ENCODE measurements at places on chromosomes 16 and 17.
A peak's percentile ranks its signal among the peaks of the same experiment; 100 is the strongest.

- no peaks in the 10 kb centered on the region for H3K27me3 ChIP-seq
- no peak for DNase-seq
- H3K4me1 ChIP-seq = no peaks in the 10 kb centered on the region
Observed at GRCh38 chr17:55402374-55402773, 19.3 kb downstream of the MMD start.

GRCh38 chr16:1548727-1549126 lies 15.3 kb downstream of the TMEM204 start:
- DNase-seq = no peak
- H3K27ac ChIP-seq = peak overlapping the region; percentile 34
- no peaks in the 10 kb centered on the region for H3K27me3 ChIP-seq
- peaks cover 53% of the 10 kb centered on the region for H3K4me1 ChIP-seq

DNA sequence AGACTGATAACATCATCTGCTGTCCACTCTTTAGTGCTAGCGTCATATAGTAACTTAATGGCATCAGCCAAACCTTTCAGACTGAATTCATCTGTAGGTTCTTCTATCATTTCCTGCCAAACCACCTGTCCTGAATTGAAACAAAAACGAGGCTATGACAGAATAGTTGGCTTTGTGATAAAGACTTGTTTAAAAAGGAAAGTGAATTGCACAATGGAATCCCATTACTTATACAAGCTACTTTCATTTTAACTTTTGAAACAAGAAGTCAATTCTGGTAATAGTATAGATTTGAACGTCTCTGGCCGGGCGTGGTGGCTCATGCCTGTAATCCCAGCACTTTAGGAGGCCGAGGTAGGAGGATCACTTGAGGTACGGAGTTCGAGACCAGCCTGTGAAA lies 18.2 kb downstream of the LASP1NB start:
- H3K4me3 ChIP-seq = no peak overlapping the region
- H3K4me1 ChIP-seq = peaks cover 11% of the 10 kb centered on the region
- no peaks in the 10 kb centered on the region for H3K36me3 ChIP-seq
- peak; percentile 56 for DNase-seq

DNA sequence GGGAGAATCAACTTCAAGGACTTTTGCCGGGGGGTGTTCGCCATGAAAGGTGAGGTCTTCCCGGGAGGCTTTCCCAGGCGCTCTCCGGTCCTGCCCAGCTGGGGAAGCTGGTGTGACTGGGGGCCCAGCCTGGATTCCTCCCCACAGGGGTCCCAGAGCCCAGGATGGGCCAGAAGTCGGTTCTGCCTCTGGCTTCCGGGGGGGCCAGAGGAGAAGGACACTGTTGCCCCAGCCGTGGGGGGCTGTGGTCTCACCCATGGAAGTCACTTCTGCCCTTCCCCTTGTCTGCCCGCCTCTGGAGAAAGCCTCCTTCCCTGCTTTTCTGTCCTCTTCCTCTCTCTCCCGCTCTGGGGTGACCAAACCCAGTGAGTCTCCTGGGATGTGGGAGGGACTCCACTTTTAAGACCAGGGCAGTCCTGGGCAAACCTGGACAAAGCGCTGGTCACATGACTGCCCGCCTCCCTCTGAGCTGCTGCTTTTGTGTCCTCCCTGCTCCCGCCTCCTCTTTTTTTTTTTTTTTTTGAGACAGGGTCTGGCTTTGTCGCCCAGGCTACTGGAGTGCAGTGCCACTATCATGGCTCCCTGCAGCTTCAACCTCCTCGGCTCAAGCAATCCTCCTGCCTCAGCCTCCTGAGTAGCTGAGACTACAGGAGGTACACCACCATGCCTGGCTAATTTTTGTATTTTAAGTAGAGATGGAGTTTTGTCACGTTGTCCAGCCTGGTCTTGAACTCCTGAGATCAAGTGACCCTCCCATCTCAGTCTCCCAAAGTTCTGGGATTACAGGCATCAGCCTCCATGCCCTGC lies 40.6 kb downstream of the RAB11FIP4 start:
- H3K36me3 ChIP-seq = no peaks in the 10 kb centered on the region
- peaks cover 13% of the 10 kb centered on the region for H3K4me1 ChIP-seq
- DNase-seq = no peak
- no peak overlapping the region for H3K27ac ChIP-seq
- H3K27me3 ChIP-seq = peaks cover 4% of the 10 kb centered on the region

DNA sequence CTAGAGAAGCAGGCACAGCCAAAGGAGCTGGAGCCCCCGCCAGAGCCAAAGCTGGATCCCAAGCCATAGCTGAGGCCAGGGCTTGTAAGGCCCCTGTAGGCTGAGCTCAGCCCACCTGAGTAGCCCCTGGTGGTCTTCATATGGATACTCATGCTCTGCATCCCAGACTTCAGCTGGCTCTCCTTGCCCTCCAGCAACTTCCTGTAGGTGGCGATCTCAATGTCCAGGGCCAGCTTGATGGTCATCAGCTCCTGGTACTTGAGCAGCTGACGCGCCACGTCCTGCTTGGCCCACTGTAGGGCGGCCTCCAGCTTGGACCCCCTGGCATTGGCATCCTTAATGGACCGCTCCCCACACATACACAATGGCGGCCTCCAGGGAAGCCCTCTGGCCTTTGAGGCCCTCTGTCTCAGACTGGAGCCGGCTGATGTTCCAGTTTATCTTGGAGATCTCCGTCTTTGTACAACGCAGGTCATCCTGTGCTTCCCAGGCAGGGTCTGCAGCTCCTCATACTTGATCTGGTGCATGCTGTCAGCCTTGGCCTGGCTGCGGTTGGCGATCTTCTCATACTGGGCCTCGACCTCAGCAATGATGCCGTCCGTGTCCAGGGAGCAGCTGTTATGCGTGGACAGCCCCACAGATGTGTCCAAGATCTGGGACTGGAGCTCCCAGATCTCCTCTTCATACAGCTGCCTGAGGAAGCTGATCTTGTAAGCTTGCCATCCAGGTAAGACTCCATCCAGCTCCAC lies 28.9 kb downstream of the IKZF3 start:
- no peak overlapping the region for H3K4me3 ChIP-seq
- peaks cover 24% of the 10 kb centered on the region for H3K4me1 ChIP-seq
- DNase-seq = no peak
- no peak overlapping the region for H3K27ac ChIP-seq
- H3K27me3 ChIP-seq = no peaks in the 10 kb centered on the region
- peaks cover 51% of the 10 kb centered on the region for H3K36me3 ChIP-seq

DNA sequence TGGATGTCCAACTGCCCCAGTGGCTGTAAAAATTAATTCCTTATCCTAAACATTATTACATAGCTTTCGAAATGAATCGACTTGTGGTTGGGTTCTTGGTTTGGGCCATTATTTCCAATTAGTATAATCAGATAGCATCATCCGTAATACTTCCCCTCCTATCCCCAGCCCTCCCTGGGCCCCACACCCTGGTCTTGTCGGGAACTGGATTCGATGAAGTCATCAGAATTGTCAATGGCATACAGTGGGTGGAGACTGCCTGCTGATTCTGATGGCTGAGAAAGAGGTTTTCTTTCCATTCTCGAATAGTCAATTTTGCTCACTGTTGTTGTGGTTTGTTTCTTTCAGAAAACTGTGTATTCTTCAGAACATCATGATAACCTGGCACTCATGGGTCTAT lies 395.1 kb downstream of the SEC14L1 start:
- H3K27me3 ChIP-seq = no peaks in the 10 kb centered on the region
- peaks cover 4% of the 10 kb centered on the region for H3K4me1 ChIP-seq
- H3K4me3 ChIP-seq = no peak overlapping the region
- peaks cover 3% of the 10 kb centered on the region for H3K36me3 ChIP-seq

DNA sequence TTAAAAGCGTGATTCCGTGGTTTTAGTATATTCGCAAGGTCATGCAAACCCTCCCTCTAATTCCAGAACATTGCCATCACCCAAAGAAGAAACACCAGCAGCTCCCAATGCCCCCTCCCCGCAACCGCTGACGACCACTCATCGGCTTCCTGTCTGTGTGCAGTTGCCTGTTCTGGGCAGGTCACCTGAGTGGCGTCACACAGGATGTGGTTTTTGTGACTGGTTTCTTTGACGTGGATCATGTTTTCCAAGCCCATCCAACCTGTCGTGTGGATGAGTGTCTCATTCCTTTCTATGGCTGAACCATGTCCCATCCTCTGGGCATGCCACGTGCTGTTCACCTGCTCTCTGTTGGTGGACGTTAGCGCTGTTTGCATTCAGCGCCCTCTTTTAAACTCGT lies 8.2 kb upstream of the ATP2C2 start:
- peak overlapping the region; percentile 66 for H3K27ac ChIP-seq
- no peaks in the 10 kb centered on the region for H3K36me3 ChIP-seq
- DNase-seq = peak; percentile 81
- peaks cover 2% of the 10 kb centered on the region for H3K27me3 ChIP-seq
- peaks cover 28% of the 10 kb centered on the region for H3K4me1 ChIP-seq

GRCh38 chr17:57869617-57870282 lies 19.9 kb upstream of the MRPS23 start:
- peaks cover 19% of the 10 kb centered on the region for H3K27me3 ChIP-seq
- H3K27ac ChIP-seq = no peak overlapping the region
- H3K36me3 ChIP-seq = no peaks in the 10 kb centered on the region
- DNase-seq = no peak
- H3K4me3 ChIP-seq = no peak overlapping the region

- H3K27me3 ChIP-seq = no peaks in the 10 kb centered on the region
- no peak for DNase-seq
- no peak overlapping the region for H3K4me3 ChIP-seq
- no peak overlapping the region for H3K27ac ChIP-seq
Observed at GRCh38 chr16:56266641-56267607, 75.6 kb downstream of the GNAO1 start.

DNA sequence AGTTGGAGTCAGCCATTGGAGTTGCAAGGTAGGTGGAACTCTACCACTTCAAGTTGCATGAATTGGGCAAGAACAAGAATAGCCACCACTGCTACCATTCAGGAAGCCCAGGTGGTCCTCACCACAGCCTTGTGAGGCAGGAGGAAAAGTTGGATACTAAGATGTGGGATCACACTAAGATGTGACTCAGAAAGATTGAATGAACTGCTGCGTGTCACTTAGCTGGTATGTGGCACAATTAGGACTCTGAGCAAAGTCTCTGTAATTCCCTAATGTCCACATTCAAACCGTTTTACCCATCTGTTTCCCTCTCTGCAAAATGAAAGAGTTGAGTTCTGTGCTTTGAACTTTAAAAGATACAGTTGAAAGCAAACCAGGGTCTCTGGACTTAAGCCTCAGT lies 44.7 kb upstream of the HS3ST3A1 start:
- H3K27ac ChIP-seq = no peak overlapping the region
- no peaks in the 10 kb centered on the region for H3K36me3 ChIP-seq
- peaks cover 4% of the 10 kb centered on the region for H3K27me3 ChIP-seq
- no peaks in the 10 kb centered on the region for H3K4me1 ChIP-seq

GRCh38 chr16:74607310-74607961 lies 522 bp upstream of the GLG1 start:
- peak overlapping the region; percentile 93 for H3K27ac ChIP-seq
- peak overlapping the region; percentile 87 for H3K4me3 ChIP-seq
- no peak for DNase-seq
- H3K4me1 ChIP-seq = peaks cover 53% of the 10 kb centered on the region
- H3K36me3 ChIP-seq = peaks cover 9% of the 10 kb centered on the region
- no peaks in the 10 kb centered on the region for H3K27me3 ChIP-seq

DNA sequence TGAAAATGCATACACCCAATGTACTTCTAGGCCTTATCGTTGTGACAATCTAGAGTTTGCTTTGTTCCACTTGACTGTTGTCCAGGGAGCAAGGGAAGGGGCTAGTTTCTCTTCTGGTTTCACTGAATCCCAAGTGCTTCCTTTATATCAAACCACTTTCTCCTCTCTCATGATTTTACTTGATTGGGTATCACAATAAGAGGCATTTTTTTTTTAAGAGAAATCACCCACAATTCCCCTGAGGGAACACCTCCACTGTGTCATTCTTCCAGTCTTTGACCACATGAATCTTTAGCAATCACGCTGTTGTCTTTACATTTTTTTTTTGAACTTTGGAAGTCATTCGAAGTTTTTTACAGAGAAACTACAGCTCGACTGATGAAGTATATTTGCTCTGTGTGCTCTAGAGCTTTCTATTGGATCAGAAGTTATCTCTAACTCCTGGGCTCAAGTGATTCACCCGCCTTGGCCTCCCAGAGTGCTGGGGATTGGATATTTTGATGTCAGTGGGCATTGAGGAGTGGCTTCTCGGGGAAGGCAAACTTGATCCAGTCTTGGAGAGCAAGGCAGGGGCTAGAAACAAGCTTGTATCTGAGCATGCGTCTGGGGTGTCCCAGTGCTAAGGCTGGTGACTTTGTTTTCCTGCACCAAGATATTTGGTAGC lies 3.0 kb downstream of the CDH1 start:
- no peaks in the 10 kb centered on the region for H3K36me3 ChIP-seq
- DNase-seq = no peak
- H3K4me1 ChIP-seq = peaks cover 21% of the 10 kb centered on the region
- no peak overlapping the region for H3K4me3 ChIP-seq

GRCh38 chr16:8905795-8906591 lies 23.8 kb downstream of the LITAFD start:
- H3K36me3 ChIP-seq = peaks cover 70% of the 10 kb centered on the region
- no peak for DNase-seq
- no peak overlapping the region for H3K4me3 ChIP-seq

GRCh38 chr16:50195276-50195675 lies 42.2 kb downstream of the TENT4B start:
- H3K4me1 ChIP-seq = peaks cover 53% of the 10 kb centered on the region
- H3K27me3 ChIP-seq = no peaks in the 10 kb centered on the region
- DNase-seq = no peak
- H3K4me3 ChIP-seq = no peak overlapping the region
- H3K27ac ChIP-seq = peak overlapping the region; percentile 8

DNA sequence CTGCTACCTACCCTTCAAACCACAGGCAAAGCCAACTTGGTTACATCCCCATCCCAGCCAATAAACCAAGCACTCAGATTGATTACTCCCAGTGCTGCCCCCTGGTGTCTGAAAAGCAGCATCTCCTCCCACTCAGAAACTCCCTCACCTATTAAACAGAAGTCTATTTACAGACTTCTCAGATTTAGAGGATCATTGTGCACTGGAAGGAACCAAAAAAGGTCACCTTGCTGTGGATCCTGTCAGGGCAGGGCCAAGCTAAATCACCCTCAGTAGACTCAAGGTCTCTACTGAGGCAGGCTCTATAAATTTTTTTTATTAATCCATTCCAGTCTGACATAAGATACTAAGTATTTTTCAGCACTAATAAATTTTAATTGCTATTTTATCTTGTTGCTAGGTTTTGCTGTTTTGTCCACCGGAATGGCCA lies 17.6 kb downstream of the HIGD1B start:
- no peaks in the 10 kb centered on the region for H3K27me3 ChIP-seq
- DNase-seq = peak; percentile 79
- no peak overlapping the region for H3K4me3 ChIP-seq
- no peaks in the 10 kb centered on the region for H3K4me1 ChIP-seq
- no peak overlapping the region for H3K27ac ChIP-seq
- H3K36me3 ChIP-seq = peaks cover 48% of the 10 kb centered on the region

- no peak overlapping the region for H3K27ac ChIP-seq
- peaks cover 62% of the 10 kb centered on the region for H3K36me3 ChIP-seq
- H3K27me3 ChIP-seq = no peaks in the 10 kb centered on the region
- peaks cover 9% of the 10 kb centered on the region for H3K4me1 ChIP-seq
Observed at GRCh38 chr16:1317479-1318267, 8.2 kb downstream of the UBE2I start.

GRCh38 chr16:28136751-28137434 lies 73.4 kb upstream of the GSG1L start:
- H3K27me3 ChIP-seq = no peaks in the 10 kb centered on the region
- H3K36me3 ChIP-seq = peaks cover 63% of the 10 kb centered on the region
- H3K4me3 ChIP-seq = no peak overlapping the region

- H3K4me1 ChIP-seq = peaks cover 24% of the 10 kb centered on the region
- no peaks in the 10 kb centered on the region for H3K27me3 ChIP-seq
- peak; percentile 60 for DNase-seq
- no peak overlapping the region for H3K4me3 ChIP-seq
- no peak overlapping the region for H3K27ac ChIP-seq
Observed at GRCh38 chr16:89841275-89841674, 13.0 kb downstream of the SPIRE2 start.

All from activated CD4-positive, alpha-beta T cell treated with anti-CD3 and anti-CD28 coated beads for 36 hours (primary cell).